A673 (cell line): ENCODE measurements at places on chromosomes 2 and 18. TPM values are rescaled to one million over a fixed set of nuclear protein-coding genes. Genes with fewer than 3 reads are reported as not detected.

DNA sequence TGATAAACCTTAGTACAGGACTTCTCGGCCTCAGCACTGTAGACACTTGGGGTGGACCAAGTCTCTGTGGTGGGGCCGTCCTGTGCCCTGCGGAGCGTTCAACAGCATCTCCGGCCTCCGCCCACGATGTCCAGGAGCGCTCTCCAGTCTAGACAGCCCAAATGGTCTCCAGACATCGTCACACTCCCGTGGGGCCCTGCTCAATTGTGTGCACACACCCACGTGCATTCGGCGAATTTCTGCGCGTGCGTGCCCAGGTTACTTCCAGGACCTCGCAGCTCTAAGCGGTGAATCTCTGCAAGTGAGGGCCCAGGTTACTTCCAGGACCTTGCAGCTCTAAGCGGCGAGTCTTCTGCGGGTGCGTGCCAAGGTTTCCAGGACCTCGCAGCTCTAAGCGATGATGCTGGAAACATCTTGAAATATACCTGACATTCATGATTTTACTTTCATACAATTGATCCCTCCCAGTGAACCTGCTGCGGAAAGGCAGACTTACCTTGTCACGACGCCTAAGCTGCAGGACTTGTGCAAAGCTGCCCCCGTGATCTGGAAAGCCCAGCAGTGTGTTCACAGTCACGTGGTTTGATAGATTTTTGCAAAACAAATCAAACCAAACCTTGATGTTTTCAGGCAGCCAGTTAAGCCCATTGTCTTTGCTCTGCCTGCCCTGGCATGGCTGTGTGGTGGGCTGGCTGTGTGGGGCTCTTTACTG lies 16.1 kb upstream of the OTOS start:
- DNase-seq, result no peak

GRCh38 chr2:230846360-230846759 lies 18.4 kb upstream of the ITM2C start:
- DNase-seq, result no peak

DNA sequence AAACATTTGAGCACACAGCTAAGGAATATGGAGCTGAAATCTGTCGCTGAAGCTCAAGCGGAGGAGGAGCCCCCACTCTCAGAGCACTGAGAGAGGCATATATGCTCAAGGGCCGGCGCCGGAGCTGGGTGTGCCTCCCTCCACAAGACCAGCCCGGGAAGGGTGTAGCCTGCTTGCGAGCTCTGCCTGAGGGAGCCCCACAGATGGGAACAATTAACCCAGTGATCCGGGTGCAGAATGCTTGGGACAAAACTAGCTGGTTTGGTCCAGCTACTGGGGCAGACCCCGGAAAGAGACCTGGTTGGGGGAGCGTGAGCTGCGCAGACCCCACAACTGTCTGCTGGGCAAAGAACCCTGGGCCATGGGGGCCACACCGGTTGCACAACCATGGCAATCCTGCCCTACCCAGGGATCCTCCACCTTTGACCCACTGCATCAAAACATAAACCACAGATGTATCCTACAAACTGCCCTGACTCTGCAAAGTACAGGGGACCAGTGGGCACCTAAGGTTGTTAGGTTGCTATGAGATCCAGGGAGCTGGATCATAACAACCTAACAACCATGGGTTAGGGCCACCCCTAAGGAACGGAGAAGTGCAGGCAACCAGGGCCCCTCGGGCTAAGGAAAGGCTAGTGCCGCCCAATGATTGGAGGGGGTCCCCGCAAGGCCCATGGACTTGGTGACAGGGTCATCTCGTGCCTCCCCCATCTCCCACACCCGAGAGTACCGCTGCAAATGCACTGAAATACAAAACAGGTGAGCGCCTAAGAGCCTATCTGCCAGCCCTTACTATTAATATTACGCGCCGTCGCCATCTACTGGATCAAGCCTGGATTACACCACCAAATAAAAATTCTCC lies 53.4 kb upstream of the SCN1A start:
- DNase-seq, result peak; percentile 73

- DNase-seq, result no peak
Measured at GRCh38 chr2:135043345-135043744, 3.9 kb downstream of the MAP3K19 start.

DNA sequence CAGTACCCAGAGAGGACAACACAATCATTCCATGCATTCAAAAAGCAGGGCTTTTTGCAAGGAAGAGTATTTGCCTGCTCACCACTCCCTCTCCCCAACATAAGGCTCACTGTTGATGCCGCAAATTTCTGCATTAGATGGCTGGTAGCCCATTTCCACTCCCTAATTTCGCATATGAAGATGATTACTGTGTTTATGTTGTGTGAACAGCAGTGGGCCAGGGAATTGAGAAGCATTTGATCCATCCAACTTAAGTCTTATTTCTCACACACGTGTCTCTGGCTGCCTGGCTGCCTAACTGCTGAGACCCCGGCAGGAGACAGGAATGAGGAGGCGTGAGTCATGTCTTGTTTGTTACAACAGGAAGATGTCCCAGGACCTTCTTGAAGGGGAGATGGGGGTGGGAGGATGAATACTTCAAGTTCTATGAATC lies 294.1 kb downstream of the ALK start:
- peak; percentile 97 for DNase-seq

Gene FAM117B
- 13.3 and 14.2 TPM in 2 replicates for total RNA-seq
